ENCODE measurements at places on chromosomes 4 and X. TPM values are rescaled to one million over a fixed set of nuclear protein-coding genes. Genes with fewer than 3 reads are reported as not detected.

The DMP1 gene
- total RNA-seq, result not detected

The H2BW2 gene
- not detected for total RNA-seq

The FAM9C gene
- not detected for total RNA-seq

The SUPT20HL1 gene
- total RNA-seq, result 0.07 TPM

The SH3RF1 gene
- total RNA-seq, result 34.4 TPM

The NMU gene
- not detected for total RNA-seq

All from smooth muscle cell of the pulmonary artery (primary cell).